ENCODE measurements at places on chromosomes 7 and 10.

DNA sequence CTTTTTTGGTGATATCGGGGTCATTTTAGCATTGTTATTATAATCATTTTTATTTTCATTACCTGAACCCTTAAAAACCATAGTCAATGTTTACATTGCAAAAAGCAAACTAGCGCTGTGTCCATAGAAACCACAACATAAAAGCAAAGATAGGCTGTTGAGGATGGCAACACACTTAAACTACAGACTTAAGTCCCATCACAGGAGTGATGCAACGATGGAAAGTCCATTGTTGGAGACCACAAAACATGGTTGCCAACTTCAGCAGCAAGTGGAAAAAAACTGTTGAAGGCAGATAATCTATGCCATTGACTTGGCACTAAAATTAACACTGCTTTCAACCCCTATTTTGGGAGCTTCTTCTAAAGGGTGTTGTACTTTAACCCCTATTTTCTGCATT lies 398.8 kb upstream of the IGFBP3 start:
- DNase-seq, result no peak

DNA sequence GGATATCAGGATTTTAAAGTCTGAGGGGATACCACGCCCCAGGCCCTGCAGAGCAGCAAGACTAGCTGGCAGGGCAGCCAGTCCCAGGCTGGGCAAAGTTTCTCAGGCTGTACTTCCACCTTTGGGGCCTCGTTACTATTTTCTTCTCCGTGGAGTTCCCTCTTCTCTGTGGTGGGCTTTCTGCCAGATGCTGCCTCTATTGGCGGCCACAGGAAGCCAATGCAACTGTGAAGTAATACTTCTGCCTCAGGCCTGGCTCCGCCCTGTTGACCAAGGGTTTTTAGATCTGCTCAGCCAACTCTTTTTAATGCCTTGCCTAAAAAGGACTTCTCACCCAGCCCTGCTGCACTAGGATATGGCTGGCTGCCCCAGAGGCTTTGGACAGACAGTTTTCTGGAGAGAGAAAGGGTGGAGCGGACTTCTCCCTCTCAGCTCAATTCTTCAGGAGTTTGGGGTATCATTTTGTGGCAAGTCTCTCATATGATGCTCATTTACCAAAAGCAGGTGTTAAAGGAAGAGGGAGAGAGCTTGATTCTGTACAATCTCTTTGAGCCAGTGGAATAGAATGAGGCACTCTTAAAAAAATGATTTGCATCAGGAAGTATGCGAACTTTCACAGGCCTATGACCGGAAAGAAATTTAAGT lies 67.4 kb downstream of the HHEX start:
- DNase-seq, result peak; percentile 75

- no peak for DNase-seq
Measured at GRCh38 chr10:58868736-58869435, 307.6 kb upstream of the PHYHIPL start.

DNA sequence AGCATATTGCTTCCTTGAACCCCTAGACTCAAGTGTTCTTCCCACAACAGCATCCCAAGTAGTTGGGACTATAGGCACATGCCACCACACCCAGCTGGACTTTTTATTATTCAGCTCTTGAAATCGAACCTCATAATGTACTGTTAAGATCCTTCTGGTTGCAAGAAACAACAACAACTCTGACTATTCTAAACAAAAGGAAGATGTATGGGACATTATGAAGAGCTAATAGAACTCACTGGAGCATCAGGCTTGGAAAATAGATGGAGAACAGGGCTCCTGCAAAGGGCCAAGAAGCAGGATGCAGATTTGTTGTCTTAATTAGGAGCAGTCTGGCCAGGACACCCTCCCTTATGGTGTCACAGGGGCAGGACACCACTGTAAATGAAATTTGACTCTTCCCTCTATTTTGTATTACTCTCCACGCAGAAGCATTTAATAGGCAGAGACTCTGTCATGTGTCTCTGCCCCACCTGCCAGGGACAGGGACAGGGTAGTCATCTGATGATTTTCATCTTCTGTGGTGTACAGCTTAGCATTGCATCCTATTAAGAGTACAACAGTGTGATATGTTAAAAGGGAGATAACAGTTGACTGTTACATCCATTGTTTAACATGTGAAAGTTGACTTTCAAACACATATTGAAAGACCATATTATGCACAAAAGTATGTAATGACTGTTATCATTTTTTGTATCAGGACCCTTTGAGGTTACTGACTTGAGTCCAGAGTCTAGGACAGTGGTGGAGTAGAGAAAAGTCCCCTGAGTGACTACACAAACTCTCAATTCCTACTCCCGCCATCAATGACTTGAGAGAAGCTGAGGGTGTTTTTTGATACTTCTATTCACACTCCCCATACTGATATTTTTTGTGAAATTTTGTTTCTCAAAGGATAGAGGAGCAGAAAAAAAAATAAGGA lies 157.3 kb downstream of the LRRC4 start:
- no peak for DNase-seq

DNA sequence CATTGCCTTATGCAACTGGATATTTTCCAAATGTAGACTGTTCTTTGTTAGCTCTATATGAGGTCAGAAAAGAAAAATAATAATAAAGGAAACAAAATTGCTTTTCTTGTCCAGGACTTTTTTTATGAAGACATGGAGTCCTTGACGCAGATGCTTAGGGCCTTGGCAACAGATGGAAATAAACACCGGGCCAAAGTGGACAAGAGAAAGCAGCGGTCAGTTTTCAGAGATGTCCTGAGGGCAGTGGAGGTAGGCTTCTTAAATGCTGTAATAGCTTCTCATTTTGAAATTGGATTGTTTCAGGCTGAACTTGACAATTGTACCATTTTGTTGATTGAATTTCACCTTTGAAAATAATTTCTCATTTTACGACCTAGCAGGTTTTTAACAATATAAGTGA lies 12.9 kb upstream of the LSMEM1 start:
- DNase-seq, result no peak
